ENCODE measurements at places on chromosomes 11 and 22.

DNA sequence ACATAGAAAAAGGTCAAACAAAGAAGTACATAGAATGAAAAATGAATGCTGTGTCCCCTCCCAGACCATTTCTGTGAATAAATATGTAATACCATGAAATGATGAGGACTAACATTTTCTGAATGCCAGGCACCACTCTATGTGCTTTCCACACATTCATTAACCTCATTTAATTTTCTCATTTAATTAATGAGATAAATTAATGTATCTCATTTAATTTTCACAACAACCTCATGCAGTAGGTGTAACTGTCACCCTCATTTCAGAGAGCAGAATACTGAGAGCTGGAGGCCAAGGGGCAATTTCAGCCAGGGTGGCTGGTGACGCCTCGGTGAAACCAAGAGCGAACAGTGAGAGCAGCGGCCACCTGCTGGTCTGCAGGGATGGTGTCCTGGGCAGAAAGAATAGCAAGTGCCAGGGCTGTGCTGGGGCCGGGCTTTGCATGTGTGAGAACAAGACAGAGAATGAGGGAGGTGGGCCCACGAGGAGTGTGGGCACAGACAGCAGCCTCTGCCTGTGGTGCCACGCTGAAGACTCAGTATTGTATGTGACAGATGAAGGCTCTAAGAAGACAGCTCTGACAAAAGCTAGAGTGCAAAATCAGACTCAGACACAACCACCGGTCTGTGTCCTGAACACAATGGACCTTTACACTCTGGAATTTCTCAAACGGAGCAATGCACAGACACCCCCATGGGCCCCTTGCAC, 1.8 kb upstream of the SERPIND1 start:
- DNase-seq = no peak

DNA sequence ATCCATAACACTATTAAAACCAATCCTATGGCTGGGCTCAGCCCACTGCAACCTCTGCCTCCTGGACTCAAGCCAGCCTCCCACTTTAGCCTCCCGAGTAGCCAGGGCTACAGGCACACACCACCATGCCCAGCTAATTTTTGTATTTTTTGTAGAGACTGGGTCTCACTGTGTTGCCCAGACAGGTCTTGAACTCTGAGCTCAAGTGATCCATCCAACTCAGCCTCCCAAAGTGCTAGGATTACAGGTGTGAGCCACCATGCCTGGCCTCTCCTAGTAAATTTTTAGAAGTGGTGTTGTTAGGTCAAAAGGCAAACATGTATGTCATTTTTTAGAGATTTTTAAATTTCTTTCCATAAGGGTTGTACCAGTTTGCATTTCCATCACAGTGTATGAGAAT, 14.2 kb downstream of the F2 start:
- no peak for DNase-seq

GRCh38 chr11:94880216-94880615, 93.1 kb downstream of the CWC15 start:
- DNase-seq = no peak

- DNase-seq = no peak
Observed at GRCh38 chr11:64419818-64420485, 61.0 kb downstream of the RPS6KA4 start.

DNA sequence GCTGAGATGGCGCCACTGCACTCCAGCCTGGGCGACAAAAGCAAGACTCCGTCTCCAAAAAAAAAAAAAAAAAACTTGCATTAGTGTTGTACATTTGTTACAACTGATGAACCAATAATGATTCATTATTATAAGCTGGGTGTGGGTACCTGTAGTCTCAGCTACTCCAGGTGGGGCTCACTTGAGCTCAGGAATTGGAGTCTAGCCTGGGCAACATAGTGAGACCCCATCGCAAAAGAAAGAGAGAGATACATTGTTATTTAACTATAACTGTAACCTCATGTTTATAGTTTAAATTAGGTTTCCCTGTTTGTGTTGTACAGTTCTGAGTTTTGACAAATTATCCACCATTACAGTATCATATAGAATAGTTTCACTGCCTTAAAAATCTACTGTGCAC, 38.6 kb downstream of the KDM2A start:
- no peak for DNase-seq

GRCh38 chr11:1729692-1730011, 20.7 kb downstream of the IFITM10 start:
- DNase-seq = no peak

DNA sequence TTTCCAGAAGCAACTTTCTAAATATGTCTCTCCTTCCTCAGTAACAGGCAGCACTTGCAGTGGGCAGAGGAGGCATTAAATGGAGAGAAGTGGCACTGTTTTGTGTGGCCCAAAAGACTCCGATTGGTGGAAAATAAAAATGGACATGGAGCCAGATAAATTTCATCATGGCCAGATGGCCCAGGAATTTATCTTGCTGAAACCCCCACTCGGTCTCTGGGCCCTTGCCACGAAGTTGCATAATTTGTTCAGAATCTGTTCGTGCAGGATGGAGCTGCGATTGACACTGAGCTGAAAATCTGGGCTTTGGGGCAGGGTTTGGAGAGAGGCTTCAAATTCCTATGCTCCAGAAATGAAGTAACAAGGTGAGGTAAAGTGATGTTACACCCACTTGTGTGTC, 65.5 kb downstream of the C11orf91 start:
- DNase-seq = no peak

GRCh38 chr11:18016789-18017188, 3.9 kb upstream of the SERGEF start:
- DNase-seq = no peak

- no peak for DNase-seq
Observed at GRCh38 chr11:45238724-45239123, 47.4 kb downstream of the SYT13 start.

GRCh38 chr11:82858133-82858532, 42.1 kb downstream of the PRCP start:
- DNase-seq = no peak
